ENCODE measurements at places on chromosomes 11 and 22.

DNA sequence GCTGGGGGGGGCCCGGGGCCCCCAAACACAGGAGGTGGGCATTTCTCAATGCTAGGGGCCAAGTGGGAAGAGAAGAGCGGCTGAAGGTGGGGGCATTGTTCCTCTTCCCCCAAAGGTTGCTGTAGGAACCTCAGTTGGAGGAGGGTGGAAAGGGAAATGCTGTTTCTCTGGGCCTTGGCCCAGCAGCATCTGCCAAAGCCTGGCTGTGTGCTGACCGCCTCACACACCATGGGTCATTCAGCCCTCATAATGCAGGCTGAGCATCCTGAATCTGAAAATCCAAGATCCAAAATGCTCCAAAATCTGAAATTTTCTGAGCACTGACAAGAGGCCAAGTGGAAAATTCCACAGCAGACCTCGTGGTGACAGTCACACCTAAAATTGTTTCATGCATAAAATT lies 49.0 kb upstream of the BID start:
- no peak for DNase-seq

GRCh38 chr22:21937041-21937820 lies 15.4 kb downstream of the PPM1F start:
- DNase-seq = no peak

GRCh38 chr22:44266796-44267760 lies 45.7 kb downstream of the SHISAL1 start:
- no peak for DNase-seq

DNA sequence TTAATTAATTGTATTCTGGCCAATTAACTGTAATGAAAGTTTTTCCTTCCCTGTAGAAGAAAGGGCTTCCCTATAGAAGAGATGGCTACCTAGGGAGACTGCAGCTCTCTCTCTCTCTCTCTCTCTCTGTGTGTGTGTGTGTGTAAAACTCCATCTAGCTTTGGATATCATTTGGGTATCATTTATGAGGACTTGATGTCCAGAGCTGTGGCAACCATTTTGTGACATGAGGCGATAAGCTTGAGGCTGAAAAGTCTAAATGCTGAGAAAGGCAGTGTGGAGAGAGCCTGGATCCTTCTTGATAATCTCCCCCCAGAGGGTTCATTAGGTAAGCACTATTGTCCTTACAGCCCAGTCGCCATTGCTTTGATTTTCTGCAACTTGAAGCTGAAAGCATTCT lies 30.7 kb upstream of the RASD2 start:
- no peak for DNase-seq

- no peak for DNase-seq
These were observed 7.2 kb downstream of the ARSA start for GRCh38 chr22:50620593-50621355.

DNA sequence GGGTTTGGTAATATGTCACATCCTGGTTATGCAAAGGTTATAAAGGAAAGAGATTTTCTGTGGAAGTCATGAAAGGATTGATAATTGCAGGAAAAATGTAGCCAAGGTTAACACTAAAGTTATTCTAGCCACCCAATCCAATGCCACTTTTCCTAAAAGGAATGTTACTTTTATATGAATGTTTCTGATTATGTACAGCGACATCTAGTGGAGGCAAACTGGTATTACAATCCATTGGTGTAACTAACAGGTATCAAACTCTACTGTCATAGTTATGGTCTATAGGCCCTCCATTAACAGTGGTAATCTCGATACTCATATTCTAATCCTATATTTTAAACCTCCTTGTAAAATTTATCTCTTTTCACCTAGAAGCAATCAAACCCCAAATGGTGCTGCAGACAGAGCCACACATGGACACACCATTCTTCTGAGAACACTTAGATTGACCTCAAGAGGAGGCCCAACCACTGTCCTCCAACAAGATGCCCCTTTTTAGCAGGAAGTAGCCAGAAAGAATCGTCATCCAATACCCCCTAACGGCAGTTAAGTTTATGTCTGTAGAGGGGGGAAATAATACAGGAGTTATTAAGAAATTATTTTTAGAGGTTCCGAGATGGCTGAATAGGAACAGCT lies 74.9 kb upstream of the RAG2 start:
- no peak for DNase-seq

GRCh38 chr11:18243783-18244362 lies 4.6 kb downstream of the SAA2 start:
- no peak for DNase-seq

DNA sequence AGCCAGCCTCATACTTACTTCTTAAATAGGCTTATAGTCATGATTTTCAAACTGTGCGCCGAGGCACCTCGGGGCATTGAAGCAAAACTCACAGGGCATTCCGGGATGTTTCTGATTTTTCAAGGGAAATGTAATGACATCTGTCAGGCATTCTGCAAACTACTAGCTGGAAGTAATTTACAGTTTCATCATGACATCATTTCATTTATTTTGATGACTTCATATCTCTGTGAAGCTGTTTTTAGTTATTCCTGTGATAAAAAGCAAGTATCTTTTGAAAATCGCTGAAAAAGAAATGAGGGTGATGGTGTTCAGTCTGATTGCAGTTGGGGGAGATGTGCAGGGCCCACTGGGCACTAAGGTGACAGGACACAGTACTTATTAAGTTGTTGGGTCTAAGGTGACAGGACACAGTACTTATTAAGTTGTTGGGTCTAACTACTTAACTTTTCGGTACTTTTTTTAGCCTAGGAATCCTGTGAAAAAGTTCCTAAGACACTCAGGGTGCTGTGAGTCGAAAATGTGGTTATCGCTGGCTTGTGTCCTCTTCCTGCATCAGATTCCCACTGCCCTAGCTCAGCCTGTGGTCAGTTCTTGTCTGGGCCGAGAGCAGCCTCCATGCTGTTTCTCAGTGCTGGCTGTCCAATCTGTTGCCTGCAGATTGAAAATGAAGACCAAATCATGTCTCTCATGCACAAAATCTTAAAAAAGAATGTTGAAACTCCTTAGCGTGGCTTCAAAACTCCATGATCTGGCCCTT lies 42.6 kb downstream of the APLP2 start:
- no peak for DNase-seq

DNA sequence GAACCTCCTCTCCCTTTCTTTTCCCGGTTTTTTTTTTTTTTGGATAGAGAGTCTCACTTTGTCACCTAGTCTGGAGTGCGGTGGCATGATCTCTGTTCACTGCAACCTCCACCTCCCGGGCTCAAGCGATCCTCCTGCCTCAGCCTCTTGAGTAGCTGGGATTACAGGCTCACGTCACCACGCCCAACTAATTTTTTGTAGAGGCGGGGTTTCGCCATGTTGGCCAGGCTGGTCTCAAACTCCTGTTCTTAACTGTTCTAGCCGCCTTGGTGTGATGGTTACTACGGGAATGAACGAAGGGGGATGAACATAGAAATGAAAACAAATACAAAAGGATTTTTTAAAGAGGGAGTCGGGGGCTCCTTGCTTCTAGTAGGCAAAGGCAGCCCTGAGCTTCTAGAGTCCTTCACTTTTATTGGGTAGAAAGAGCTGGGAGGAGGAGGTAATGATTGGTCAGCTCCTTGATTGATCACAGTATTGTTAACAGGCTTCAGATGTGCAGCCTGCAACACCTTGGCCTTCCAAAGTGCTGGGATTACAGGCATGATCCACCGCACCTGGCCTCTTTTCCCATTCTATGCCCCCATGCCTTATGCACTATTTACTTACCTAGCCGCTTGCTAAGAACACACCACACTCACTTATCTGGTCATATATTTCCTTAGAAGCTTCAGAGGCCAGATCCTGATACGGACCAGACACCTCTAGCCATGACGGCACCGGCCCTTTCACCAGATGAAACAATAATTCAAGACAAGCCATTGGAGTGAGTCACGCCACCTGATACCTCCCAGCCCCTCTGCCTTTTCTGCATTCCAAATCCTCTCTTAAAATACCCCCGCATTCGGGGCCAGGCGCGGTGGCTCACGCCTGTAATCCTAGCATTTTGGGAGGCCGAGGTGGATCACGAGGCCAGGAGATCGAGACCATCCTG lies 20.7 kb downstream of the SUSD2 start:
- no peak for DNase-seq

DNA sequence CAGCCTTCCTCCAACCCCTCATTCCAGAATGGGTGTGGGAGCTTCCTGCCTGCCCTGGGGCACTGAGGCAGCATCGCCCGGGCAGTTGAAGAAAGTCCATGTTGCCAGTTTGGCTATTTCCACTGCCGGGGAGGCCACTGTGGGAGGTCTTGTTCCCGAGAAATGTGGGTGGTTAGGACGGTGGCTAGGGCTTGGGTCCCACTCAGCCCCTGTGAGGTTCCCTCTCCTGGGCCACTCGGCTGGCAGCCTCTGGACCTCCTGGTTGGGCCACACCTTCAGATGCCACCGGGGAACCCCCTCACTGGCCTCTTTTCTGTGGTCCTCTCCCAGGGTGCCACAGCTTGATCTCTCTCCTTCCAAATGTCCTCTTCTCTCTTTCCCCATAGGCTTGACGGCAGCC lies 5.1 kb upstream of the PPP6R3 start:
- DNase-seq = no peak

DNA sequence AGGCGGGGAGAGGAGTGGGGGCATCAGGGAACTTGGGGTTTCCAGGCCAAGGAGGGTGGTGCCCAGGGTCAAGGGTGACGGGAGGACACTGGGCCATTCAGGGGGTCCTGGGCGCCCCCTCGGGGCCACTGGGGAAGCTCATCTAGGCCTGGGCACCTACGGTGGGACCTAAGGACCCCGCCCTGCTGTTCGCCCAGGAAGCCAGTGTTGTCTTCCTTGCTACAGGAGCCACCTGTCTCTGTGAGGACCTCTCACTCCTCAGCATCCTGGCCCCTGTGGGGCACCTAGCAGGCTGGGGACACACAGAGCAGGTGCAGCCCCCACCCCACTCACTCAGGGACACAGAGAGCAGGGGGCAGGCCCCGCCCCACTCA lies 191.6 kb downstream of the IGLL1 start:
- DNase-seq = no peak

- DNase-seq = no peak
These were observed 1.1 kb downstream of the KCTD17 start for GRCh38 chr22:37052386-37053309.

DNA sequence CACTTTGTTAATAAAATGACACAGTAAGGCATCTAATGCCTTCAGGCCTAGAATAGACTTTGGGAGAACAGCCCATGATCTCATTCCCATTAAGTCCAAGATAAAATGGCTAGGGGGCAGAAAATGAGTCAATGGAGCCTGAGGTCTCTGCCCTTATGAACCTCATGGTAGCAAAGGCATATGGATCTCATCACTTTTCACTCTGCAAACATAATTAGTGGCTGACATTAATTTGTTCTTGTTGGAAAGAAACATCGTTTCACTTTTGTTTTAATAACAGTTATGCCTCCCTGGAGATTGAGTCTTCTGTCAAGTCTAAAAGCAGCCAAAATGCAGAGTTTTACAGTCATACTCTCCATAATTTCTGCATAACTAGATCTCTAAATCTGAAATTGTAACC lies 111.8 kb upstream of the API5 start:
- DNase-seq = no peak

All from cerebellar nuclear complex (tissue), 1 donor.